ENCODE measurements at places on chromosomes 6 and 20.

DNA sequence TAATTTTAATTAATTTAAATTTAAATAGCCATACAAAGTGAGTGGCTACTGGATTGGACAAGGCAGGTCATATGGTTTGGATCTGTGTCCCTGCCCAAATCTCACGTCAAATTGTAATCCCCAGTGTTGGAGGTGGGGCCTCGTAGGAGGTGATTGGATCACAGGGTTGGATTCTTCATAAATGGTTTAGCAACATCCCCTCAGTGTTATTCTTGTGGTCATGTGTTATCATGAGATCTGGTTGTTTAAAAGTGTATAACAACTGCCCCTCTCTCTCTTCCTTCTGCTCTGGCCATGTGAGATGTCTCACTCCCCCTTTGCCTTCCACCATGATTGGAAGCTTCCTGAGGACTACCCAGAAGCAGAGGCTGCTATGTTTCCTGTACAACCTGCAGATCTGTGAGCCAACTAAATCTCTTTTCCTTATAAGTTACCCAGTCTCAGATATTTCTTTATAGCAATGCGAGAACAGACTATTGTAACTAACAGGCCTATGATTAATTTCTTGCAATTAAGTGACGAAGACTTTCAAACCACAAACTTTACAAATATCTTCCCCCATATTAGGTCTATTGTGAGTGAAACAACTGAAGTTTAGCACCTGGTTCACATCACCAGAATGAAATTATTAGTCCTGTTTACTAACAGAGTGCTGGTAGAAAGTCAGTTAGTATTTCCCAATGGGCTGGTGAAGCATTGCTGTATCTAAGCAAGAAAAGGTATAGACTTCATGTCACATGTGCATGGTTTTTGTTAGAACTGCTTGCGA is 60.0 kb upstream of the TNFAIP3 start:
- no peak for DNase-seq

DNA sequence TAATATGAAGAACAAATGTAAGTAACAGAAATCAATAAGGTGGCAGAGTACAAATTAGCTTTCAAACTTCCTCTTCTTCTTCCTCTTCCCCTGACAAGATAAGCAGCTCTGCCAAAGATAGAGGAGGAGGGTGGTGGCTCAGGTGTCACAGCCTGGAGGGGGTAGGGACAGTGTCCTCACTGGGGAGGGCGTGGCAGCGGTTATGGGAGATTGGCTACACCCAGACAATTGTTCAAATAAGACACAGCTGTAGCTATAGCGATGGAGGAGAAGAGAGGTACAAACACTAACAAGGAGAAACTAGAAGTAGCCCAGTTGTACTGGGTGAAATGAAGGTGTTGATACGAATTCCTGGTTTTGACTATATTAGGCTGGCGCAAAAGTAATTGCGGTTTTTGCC is 198.5 kb downstream of the TBXT start:
- no peak for DNase-seq

DNA sequence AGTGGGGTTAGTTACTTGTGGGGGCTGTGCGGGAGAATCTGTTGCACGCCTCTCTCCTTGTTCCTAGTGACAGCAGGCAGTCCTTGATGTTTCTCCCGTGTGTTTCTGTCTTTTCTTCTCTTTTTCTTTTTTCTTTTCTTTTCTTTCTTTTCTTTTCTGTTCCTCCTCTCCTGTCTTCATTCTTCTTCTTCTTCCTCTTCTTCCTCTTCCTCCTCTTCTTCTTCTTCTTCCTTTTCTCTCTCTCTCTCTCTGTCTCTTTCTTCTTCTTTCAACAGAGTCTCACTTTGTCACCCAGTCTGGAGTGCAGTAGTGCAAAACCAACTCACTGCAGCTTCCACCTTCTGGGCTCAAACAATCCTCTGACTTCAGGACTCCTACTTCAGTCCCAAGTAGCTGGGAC is 6.8 kb upstream of the AIG1 start:
- DNase-seq, result no peak

GRCh38 chr6:31321820-31322219 is 35.2 kb downstream of the HLA-B start:
- DNase-seq, result no peak

DNA sequence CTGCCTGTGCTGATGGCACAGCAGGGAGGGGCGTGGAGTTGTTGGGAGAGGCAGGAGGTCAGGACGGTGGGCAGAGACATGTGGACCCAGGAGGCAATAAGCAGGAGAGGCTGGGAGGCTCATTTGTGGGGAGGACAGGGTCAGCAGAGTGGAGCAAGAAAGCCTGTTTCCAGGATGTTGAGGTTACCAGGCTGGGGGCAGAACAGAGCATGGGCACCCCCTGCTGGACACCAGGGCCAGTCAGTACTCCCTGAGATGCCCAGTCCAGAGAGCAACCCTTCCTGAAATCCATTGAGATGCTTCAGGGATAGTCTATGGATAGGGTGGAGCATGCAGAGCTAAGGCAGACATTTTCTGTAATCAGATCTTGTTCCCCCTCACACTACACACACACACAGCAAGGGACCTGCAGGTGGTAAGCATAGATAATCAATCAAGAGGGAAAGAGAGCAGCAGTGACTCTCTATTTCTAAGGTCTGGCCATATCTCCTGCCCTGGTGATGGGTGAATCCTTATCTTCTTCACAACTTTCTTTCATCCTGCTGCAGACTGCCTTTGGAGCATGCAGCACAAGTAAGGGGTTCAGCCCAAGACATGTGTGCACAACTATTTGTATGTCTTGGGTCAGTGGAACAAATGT is 41.7 kb downstream of the MOCS1 start:
- DNase-seq, result no peak

DNA sequence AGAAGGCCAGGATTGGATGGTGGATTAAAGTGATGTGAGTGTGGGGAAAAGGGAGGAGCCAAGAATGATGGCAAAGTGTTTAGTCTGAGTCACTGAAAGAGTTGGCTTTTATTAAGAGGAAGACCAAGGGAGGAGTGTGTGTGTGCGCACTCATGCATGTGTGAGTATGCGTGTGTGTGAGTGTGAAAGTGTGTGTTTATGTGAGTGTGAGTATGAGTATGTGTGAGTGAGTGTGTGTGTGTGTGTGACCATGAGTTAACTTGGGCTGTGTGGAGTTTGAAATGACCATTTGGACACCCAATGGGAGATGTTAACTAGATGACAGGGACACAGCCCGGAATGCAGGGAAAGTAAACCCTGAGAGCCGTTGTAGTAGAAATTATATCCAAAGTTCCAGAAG is 57.6 kb upstream of the EYA2 start:
- no peak for DNase-seq

DNA sequence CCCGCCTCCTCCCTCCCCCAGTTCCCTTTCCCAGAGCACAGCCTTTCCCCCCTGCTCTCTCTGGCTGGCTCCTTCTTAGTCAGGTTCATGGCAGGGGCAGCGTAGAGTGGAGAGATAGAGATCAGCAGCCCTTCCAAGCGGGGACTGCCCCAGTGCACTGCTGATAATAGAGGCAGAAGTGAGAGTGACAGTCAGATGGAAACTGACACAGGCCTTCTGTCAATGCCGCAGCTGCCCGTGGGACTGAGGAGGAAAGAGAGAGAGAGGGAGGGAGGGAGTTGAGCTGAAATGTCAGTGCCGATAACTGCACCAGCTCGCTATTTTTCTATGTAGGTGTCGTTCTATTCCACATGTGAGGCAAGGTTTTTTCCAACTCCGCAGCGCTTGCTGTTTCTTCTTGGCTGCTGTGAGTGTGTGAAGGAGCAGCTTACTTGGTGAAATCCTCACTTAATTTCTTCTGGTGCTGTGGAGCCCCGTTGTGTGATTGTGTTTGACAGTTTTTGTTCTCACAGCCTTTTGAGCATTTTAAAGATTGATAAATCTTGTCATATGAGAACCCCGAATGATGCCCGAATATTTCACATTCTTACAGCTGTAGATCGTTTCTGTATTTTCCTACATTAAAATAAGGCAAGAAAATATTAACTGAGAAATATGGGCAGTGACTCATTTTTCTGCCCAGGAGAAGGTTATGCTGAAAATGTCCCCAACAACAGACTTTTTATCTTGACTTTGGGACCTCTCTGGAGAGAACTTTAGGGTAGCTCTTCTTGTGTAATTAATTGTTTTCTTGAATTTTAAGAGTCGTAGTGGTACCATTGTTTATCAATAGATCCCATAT is 386.4 kb upstream of the MMS22L start:
- DNase-seq, result no peak

GRCh38 chr20:24634855-24635254 is 165.4 kb downstream of the SYNDIG1 start:
- no peak for DNase-seq

DNA sequence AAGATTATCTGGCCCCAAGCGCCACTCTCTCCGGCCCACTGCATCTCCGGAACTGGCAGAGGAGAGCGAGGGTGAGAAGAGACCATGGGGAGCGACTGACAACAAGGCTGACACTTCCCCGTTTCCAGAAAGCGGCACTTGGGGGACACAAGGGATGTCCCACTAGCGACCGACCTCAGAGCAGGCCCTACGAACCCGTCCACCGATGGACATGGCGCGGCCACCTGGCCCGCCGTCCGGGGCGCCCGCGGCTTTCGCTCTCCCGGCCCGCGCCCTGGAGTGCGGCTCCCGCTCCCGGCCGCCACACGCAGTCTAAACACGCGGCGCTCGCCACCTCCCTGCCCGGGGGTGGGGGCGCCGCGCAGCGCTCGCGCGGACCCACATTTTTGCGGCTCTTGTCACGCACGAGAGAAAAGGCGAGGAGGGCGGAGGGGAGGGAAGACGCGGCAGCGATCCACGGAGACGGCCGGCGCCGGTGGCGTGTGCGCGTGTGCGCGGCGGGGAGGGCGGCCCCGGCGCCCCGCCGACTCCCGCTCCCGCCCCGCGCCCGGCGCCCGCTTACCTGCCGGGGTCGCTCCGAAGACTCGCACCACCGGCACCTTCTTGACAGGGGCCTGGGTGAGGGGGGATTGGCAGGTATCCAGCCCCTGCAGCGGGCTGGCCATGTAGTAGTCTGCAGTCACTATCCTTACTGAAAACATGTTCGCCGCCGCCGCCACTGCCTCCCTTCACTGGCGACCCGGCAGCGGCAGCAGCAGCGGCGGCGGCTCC is 645 bp downstream of the REV3L start:
- DNase-seq, result peak; percentile 9

- no peak for DNase-seq
Observed at GRCh38 chr6:8219352-8219943, 117.1 kb upstream of the EEF1E1 start.

DNA sequence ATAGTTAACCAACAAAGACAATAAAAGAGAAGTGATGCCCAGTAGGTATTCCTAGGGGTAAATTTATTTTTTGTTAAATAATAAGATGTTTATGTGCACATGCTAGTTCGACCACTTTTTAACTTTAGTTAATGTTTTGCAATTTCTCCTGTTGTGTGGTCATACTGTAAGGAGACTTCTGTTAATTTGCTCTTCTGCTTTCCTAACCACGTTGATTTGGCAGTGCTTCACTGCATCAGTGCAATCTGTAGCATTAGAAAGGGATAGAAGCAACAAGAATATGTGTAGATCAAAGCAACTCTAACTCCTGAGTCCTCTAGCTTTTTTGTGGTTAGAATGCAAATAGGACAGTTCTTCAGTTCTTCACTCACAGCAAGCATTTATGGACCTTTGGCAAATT is 13.9 kb downstream of the MYB start:
- no peak for DNase-seq

Measured in activated CD8-positive, alpha-beta memory T cell treated with anti-CD3 and anti-CD28 coated beads for 1 hour (primary cell).